ENCODE measurements at places on chromosomes 4 and X.

GRCh38 chrX:10098270-10098713 lies 58.5 kb upstream of the CLCN4 start:
- peak; percentile 34 for DNase-seq

GRCh38 chr4:17033768-17034181 lies 135.3 kb upstream of the LDB2 start:
- DNase-seq, result no peak

DNA sequence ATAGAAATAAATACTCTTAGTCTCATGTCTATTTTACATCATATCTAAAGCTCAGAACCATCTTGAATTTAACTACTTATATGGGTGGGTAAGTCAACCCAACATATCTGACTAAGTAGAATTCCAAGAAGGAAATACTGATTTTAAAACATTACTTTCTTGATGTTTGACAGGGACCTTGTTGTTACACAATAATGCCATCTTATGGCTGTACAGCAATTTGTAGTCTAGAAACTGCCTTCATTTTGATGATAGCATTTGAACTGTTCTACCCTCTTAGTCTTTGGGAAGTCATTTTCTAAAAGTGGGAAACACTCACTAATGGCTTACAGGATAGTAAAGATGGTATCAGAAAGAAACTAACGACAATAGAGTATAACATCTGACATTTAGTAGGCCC lies 929.5 kb downstream of the DMD start:
- no peak for DNase-seq

DNA sequence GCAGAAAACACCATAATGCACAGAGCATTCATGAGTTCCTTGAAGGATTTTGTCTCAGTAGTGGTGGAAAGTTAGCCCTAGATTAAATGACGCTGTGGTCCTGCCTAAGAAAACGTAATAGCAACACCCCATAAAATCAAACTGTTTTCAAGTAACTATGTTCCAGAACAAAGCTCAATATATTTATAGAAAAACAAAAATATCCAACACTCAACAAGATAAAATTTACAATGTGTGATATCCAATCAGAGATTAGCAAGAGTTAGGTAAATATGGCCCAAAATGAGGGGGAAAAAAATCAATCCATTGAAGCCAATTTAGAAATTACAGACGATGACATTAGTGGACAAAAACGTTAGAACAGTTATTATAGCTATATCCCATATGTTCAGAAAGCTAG lies 9.9 kb upstream of the GAB1 start:
- DNase-seq, result no peak

GRCh38 chr4:28248269-28248668 lies 1387.6 kb downstream of the STIM2 start:
- no peak for DNase-seq

DNA sequence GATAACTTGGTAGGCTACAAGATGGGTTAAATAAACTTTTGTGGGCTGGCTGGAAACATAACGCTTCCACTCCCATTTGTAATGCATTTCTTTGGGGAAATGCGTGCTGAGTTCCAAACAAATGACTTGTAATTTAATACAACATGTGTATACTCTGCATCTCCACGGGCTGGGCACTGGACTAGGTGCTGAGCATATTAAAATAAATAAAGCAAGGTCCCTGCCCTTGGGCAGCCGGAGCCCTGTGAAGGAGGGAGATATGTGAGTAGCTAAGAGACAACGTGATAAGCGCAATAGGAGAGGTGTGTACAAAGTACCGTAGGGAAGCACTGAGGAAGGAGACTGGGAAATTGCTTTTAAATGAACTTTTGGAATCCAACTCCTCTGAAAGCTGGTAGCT lies 147.2 kb upstream of the RBPJ start:
- no peak for DNase-seq

GRCh38 chrX:13761606-13762414 lies 27.3 kb downstream of the OFD1 start:
- DNase-seq, result no peak

DNA sequence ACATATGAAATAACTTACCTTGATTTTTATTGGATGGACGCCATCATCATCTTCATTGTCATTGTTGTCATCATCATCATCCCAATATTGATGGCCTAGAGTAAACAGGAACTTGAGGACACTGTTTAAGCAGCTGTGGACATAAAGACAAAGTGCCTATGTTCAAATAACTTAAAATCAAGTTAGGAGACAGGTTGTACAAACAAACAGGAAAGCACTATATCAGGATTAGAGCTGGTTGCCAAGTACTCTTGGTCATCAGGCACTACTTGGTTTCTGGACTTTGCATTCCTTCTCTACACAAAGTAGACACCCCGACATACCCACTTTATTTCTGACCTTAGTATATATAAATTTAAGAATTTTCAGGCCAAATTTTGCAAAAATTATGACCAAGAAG lies 608.6 kb downstream of the KLHL13 start:
- no peak for DNase-seq

DNA sequence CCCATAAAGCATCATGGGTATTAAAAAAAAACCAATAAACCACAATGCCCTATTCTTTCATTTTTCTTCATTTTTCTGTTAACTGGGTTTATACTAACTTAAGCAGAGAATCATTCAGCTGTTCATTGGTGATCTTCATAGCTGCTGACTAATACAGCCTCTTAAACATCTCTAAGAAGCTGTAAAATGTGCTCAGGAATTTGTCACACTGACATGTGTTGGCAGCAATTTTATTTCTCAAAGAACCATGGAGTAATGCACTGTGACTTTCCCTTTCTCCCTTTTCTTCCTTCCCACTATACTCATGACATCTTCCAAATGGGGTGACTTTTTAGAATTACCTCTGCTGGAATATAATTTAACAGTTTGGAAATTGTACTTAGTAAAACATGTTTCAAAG lies 315.4 kb downstream of the ANTXR2 start:
- DNase-seq, result no peak

- DNase-seq, result no peak
Observed at GRCh38 chr4:71697031-71697430, 86.8 kb downstream of the GC start.

DNA sequence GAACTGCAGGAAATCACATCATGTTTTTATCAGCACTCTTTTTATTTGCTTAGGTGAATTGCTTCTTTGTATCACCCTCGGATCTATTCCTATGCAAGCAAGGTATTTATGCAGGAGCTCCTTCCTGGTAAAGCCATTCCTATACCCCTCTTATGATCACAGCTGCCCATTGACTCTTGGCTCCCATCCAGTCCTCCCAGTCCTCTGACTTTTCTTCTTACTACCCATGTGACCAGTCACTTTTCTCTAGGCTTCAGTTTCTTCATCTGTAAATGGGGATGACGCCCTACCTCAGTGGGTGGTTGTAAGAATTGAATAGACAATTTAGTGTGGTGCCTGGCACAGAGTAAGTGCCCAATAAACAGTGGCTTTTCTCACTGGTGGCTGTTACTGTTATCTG lies 144.9 kb downstream of the FHIP1A start:
- no peak for DNase-seq

DNA sequence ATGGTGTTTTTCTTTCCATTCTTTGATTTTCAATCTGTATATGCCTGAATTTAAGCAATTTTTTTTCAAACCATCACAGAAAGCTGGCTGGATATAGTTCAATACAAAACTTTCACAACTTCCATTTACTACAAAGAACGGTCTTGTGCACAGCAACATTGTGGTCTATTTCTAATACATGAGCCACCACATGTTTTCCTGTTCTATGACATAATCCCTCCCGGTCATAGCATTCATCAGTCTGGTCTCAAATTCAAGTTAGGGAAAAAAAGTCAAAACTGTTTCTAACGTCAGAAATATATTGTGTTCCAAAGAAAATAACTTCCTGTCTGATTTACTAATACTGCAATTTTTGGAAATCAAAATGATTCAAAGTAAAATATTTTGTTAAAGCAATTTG lies 7.5 kb upstream of the CXCL6 start:
- DNase-seq, result no peak

GRCh38 chr4:123430031-123430430 lies 33.4 kb downstream of the SPRY1 start:
- DNase-seq, result peak; percentile 20

- no peak for DNase-seq
Observed at GRCh38 chr4:328729-329128, 8.9 kb upstream of the ZNF141 start.

DNA sequence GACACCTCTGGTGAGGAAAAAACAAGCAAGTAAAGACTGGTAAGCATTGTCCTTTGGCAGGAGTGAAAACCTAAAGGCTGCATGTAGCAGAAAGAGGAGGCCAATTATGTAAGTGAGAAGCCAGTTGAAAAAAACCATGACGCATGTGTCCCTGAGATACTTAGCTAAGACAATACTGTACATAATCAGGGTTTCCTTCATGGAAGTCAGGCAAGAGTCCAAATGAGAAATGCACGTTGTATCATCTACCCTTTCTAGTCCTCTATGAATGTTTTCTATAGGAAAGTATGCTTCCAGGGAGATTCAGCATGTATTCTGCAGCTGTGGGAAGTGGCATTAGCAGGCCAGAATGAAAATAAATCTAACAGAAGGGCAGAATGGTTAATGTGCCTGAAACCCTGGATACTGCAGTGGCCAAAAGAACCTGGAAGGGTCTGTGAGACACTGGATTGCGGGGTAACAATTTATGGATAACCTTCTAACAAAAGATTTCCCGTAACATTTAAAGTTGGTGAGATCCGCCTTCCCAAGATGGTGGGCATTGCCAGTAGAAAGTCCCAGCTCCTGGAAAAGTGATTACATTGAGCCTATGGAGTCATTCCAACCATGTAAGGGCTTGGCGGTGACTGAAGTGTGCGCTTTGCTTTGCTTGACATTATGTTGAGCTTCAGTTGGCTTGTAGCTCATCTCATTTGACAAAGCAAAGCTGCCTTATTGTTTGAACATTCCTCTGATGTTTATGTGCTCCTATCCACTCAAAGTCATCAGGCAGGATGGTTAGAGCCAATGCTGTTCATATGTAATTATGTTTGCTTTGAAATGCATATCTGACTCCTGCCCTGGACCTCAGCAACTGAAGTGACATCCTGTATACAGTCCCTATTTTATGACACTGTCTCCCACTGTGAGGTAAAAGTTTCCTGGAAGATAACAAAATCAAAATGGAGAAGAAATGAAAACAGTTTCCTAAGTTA lies 200.4 kb downstream of the ARHGAP24 start:
- DNase-seq, result no peak

- DNase-seq, result no peak
Observed at GRCh38 chr4:186726426-186727168, 2.9 kb upstream of the FAT1 start.

DNA sequence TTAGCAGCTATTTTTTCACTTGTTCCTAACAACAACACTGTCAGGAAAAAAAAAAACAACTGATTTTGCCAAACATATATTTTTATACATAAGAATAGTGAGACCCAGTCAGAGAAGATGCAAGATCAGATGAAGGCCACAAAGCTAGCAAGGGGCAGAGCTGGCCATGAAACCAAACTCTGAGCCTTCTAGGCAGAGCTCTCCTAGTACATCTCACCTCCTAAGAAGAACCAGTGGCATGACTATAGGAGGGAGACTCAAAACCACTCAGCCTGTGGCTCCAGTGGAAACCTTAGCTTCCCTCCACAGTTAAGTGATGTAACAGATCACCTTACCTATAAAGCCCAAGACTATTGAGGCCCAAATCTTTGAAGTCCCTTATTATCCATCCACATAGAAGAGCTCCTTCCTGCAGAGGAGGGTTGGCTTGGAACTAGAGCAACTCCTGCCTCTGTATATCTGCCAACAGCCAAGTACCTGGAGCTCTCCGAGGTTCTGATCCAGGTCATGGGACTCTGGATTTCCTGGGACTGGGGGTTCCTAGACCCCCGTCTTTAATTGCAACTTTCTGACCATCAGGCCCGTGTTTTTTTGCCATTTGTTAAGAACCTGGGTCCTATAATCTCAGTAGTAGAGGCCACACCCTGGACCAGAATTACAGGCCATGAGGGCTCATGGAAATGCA lies 136.5 kb downstream of the SH3KBP1 start:
- DNase-seq, result no peak

DNA sequence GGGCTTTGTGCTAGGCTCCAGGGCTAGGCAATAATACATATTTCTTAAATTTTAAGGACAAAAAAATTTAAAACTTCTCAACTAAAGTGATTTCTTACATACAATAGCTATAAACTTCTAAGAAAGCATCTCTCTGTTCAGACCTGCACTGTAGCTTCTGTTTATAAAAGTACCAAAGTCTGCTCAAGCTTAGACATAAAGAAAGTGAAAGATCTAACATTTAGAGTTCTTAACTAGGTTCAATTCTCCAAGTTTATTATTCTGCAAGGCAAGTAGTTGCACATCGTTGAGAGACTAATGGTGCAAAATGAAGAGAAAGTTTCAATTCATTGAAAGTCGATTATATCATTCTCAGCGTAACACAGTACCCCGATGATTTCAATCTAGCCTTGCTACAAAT lies 857.4 kb upstream of the HTR2C start:
- DNase-seq, result no peak

GRCh38 chr4:3680656-3681055 lies 85.5 kb upstream of the ADRA2C start:
- DNase-seq, result no peak

GRCh38 chr4:212438-213188 lies 88.3 kb downstream of the ZNF718 start:
- DNase-seq, result no peak

- no peak for DNase-seq
Observed at GRCh38 chr4:53619431-53619830, 28.1 kb upstream of the LNX1 start.

DNA sequence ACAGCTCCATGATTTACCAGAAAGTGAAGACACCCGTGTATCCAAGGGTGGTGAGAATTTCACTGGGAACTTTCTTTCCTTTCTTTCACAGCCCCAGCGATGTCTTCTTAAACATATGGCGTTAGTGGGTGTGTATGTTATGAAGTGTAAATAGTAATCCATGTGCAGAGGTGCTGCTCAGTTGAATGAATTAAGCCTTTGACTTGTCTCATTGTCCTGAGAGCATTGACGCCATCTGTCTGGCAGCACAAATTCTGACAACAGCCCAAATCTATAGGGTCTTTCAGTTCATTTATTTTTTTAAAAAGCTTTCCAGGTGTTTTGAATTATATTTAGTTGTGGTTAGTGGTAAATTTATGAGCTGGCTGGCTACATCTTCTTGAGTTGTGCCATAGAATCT lies 69.4 kb downstream of the CLCN5 start:
- DNase-seq, result no peak

- DNase-seq, result peak; percentile 58
Observed at GRCh38 chr4:146243141-146243882, 29.0 kb downstream of the REELD1 start.

GRCh38 chr4:126191536-126191935 lies 876.8 kb downstream of the FAT4 start:
- no peak for DNase-seq

DNA sequence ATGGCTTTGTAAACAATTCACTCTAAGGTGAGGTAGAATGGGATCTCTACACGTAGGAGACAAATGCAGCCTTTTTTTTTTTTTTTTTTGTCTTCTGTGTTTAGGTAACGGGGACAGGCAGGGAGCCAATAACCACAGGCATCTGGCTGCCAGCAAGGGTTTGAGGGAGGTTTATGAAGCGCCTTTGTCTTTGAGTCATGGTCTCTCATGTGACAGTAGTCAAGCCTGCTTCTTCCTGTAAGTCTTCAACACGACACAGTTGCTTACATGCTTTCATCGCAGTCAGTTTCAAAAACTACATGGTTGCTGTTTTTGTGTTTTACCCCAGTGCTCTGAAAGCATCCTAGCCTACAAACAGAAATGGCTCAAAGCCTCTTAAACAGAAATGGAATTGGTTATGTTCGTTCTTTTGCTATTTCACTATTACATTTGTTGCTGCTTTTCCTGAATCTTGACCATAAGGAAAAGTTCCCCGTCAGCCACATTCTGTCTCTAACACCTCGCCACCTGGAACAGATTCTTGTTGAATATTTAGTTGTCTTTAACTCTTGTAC lies 127.8 kb upstream of the METTL14 start:
- DNase-seq, result no peak
